ENCODE measurements at places on chromosomes 2 and 18.

GRCh38 chr2:150909613-150910012, 352.1 kb downstream of the RBM43 start:
- DNase-seq: no peak

GRCh38 chr18:48203961-48204666, 205.1 kb downstream of the ZBTB7C start:
- no peak for DNase-seq

- no peak for DNase-seq
Measured at GRCh38 chr18:7598167-7599047, 31.3 kb downstream of the PTPRM start.

- DNase-seq: no peak
Measured at GRCh38 chr2:109400102-109400501, 213.7 kb downstream of the SEPTIN10 start.

DNA sequence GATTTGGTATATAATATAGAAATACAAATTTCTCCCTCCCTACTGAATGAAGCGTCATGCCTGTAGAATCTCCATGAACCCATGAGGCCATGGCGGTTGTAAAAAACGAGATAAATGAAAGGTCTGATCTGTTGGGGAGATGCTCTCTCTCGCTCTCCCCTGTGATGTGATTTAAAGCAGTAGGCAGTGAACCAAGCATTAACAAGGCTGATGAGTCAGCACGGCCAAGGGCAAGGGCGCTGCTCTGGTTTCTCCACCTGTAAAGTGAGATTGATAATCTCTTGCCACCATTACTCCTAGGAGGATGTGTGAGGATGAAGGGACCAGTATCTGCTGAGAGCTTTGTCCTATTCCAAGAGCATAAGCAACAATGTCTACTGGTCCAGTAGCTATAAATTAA, 553.3 kb downstream of the CMPK2 start:
- DNase-seq: no peak

GRCh38 chr2:136143603-136144451, 25.9 kb upstream of the CXCR4 start:
- DNase-seq: no peak

GRCh38 chr2:121570036-121570666, 39.5 kb downstream of the RNU4ATAC start:
- no peak for DNase-seq

- DNase-seq: no peak
Measured at GRCh38 chr18:26667046-26667445, 118.7 kb upstream of the KCTD1 start.

GRCh38 chr2:8248623-8248957, 433.3 kb upstream of the ID2 start:
- DNase-seq: no peak

DNA sequence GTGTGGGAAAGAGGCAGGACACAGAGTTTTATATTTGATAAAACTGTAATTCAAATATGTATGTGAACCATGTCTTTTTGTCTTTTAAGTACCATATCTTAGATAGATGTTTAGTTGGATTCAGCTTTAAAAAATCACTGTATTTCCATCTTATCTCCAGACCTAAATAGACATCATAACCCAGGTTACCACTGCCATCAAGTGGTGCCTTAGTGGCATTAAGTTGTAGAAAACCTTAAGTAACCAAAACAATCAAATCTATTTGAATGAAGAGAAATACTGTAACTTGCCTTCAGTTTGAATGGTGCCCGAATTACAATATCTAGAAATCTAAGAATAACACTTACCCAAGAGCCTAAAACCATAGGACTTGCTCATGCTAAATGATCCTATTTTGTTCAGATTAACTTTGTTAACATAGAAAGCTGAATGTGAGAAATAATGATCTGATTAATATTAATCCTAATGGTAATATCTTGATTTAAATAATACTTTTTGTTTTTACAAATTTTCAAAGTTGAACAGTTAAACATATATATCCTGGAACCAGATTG, 92.5 kb upstream of the MAP2 start:
- no peak for DNase-seq

DNA sequence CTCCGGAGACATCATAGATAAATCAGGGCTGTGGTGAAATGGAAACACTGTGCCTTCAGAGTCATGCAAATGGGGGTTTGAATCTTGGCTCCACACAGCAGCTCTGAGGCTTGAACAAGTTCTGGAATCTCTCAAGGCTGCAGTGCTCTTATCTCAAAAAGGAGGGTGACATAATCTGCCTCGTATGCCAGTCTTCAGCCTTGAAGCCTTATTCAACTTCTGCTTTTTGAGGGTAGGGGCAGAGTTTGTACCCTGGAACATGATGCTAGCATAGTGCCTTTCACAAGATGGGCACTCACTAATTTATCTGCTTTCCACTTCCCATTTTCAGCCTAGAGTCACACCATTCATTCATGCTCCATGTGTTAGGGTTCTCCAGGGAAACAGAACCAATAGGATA, 42.3 kb downstream of the GATA6 start:
- DNase-seq: no peak

DNA sequence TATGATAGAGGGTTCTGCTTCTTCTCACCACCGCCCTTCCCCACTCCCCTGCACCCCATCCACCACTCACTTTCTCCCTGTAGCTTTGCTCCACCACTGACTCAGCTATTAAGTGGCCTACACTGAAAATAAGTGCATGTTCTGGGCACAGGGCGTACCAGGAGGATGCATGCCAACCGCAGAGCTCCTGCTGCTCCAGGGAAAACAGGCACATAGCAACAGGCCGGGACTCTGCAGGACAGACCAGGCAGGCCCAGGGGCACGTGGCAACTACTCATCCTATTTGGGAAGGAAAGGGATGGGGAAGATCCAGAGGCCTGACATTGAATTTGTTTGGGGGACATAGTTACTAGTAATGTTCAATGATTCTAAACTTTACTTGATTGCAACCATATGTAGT, 28.4 kb downstream of the ARL4C start:
- DNase-seq: no peak

DNA sequence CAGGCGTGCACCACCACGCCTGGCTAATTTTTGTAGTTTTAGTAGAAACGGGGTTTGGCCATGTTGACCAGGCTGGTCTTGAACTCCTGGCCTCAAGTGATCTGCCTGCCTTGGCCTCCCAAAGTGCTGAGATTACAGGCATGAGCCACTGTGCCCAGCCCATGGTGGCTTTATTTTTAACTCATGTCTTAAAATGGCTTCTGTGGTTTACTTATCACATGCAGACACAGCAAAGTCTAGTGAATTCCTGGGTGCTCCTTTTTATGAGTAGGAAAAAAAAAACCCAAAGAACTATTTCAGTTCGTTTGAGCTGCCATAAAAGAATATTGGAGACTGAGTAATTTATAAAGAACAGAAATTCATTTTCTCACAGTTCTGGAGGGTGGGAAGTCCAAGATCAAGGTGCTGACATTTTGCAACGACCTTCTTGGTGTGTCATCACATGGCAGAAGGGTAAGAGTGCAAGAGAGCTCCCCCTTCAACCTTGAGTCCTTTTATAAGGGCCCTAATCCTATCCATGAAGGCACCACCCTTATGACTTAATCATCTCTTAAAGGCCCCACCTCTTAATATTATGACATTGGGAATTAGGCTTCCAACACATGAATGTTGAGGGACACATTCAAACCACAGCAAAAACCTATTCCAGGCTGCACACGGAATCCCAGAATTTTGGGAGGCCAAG, 12.6 kb upstream of the REL start:
- no peak for DNase-seq

All from activated T-helper 1 cell treated with Interleukin-2 at 50 U/mL for 16 hours (primary cell).